ENCODE measurements at places on chromosomes 12 and 14.
A peak's percentile ranks its signal among the peaks of the same experiment; 100 is the strongest.

- DNase-seq: peak; percentile 89
Observed at GRCh38 chr12:132828706-132829534, at the start of gene GOLGA3. TSS of gene GOLGA3 (minus strand) at chr12:132828869. CDS start at chr12:132822128, 6,741 bp downstream.

- DNase-seq: no peak
Observed at GRCh38 chr12:68794653-68795251, 13.2 kb upstream of the MDM2 start.

DNA sequence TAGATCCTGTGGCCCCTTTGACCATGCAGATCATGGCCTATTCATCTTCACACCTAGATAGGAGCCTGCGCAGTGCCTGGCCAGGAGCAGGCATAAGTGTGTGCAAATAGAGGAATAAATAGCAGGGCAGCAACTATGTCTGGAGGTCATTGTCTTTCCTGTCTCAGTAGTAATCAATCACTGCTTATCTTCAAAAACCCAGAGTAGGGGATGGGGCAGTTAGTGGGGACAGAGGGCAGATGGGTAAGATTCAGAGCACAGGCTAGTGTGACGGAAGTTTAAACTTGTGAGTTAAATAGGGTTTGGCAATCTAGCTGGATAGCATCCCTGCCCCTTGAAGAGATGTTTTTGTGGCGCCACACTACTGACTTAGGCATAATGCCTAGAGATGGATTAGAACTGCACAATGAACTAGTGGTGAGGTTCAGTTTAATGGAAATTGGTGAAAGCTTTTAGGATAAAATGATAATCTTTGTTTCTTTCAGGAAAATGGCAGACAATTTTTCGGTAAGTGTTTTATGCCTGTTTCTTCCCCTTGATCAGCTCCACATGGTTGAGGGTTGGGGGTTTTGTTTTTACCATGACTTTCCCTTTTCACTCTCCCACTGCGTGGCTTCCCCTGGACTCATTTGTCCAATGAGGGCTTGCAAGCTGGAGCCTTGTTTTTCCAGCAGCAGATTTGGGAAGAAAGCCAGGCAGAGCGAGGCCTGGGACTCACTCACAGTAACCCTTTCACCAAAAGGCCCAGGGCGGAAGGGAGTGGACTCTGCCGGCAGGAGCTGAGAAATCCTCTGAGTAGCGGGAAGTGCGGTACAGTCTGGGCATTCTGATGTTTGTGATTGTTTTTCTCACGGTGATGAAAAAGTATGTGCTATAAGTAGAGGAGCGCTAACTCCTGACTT is 8.1 kb downstream of the LGALS3 start:
- DNase-seq: no peak

DNA sequence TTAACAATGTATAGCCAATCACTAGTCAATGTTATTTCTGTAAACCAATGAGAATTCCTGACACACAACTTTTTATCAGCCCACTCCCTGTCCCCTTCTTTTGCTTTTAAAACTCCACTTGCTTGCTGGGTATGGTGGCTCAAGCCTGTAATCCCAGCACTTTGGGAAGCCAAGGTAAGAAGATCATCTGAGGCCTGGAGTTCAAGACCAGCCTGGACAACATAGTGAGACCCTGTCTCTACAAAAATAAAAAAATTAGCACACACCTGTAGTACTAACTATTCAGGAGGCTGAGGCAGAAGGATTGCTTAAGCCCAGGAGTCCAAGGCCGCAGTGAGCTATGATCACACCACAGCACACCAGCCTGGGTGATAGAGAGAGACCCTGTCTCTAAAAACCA is 87.8 kb downstream of the PAPLN start:
- no peak for DNase-seq

- no peak for DNase-seq
Observed at GRCh38 chr14:99525699-99526080, 44.5 kb downstream of the CCNK start.

GRCh38 chr12:26269562-26270284 is 74.3 kb downstream of the SSPN start:
- DNase-seq: no peak

GRCh38 chr14:82328442-82328841 is 794.8 kb upstream of the SEL1L start:
- DNase-seq: no peak

GRCh38 chr12:25684070-25684469 is 131.0 kb upstream of the LMNTD1 start:
- no peak for DNase-seq

- no peak for DNase-seq
Observed at GRCh38 chr14:99035268-99035667, 236.7 kb downstream of the BCL11B start.

- no peak for DNase-seq
Observed at GRCh38 chr12:28027947-28028724, 55.6 kb upstream of the PTHLH start.

- no peak for DNase-seq
Observed at GRCh38 chr14:98984027-98984718, 287.8 kb downstream of the BCL11B start.

DNA sequence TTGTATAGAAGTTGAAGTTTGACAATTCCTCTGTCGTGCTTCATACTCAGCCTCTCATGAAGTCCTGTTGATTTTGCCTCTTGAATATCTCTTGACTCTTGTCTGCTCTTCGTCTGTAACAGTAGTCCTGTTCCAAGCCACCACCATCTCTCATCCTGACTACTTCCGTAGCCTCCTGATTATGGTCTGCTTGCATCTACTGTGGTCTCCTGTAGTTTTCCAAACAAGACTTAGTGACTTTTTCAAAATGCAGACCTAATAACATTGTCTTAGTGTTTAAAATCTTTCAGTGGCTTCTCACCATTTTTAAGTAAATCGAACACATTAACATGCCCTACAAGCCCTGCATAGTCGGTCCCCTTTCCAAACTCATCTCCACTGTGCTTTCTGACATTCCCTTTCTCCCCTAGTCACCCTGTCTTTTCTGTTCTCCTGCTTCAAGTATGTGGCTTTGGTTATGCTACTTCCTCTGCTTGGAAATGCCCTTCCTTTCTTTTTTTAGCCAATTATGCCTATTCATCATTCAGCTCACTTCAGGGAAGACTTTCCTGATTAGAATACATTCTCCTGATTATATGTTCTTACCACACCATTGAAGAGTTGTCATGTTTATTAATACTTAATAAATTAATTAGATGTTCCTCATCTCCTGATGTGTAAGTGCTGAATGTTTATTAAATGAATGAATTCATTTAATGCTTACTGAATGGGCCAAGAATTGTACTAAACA is 2.0 kb downstream of the SCYL2 start:
- no peak for DNase-seq

DNA sequence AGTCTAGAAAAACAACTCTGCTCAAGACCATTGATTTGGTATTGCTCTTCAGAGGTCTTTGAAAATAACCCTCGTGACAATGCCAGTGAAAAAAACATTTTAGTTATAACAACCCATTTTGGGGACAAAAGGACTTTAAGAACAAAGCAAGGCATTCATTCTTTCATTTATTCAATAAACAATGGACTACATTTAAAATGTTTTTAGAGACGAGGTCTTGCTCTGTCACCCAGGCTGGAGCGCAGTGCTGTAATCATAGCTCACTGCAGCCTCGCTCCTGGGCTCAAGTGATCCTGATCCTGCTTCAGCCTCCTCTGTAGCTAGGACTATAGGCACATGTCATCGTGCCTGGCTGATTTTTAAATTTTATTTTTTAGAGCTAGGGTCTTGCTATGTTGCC is 7.7 kb upstream of the KICS2 start:
- no peak for DNase-seq

DNA sequence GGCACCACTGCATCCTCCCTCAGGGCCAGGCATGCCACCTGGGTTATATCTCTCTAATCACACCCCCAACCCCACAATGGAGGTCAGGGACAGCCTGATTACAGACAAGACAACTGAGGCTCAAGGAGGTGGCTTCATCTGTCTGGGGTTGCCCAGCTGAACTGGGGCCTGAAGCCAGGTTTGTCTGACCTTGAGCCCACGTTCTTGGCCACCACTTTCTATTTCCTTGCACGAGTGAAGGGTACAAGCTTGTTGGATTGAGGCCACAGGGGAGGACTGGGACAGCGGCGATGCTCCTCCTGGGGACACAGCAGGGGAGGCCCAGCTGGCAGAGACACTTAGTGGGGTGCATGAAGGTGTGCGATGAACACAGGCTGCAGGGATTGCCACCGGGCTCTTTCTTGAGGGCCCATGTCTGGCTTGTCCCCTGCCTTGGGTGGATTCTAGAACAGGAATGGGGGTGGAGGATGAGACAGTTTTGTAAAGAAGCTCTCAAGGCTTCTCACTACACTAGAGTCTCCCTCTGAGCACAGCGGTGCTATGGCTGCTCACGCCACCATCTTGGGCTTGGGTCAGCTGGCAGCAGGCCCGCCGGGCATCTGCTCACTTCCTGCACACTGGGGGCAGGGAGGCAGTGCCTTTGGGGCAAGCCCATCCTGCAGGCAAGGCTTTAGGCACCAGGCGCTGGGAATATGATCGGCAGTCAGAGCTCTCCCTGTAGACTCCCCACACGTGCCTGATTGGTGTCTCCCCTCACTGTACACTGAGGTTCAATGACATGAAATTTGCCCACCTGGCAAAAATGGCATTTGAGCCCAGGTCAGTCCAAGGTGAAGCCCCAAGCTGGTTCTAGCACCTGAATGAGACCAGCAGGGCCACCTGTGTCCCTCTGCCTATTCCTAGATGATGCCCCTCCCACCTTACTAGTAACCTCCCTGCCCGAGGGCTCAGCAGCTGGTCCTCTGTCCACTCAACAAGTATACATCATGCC is 16.0 kb downstream of the RITA1 start:
- DNase-seq: no peak

DNA sequence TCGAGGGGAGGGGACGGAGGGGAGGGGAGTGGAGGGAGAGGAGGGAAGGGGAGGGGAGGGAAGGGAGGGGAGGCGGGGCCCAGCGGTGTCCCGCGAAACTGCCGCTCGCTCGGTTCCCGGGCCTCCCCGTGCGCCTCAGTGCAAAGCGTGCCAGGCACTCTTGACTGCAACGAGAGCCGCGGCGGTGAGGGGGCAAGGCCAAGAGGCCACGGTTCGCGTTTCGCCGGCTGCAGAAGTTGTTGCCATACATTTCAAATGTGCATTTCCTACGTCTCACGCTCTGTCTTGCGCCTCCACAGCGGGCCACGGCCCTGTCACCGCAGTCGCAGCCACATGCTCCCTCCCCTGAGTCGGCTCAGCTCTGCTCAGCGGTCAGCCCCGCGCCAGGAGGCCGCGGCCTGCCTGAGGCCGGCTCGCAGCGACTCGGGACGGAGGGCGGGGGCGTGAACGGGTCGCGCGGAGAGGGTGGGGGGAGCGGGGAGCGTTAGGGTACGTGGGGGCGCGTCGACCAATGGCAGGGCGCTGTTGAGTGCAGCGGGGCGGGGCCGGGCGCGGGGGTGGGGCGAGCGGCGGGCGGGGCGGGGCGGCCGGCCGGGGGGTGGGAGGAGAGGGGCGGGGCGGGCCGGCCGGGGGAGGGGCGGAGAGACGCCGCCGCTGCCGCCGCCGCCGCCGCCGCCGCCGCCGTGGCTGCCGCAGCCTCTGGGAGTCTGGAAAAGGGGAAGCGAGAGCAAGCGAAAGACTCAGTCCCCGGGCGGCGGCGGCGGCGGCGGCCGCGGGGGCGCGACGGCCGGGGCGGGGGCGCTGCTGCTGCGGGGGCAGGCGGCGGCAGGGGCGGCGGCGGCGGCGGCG is at the start of gene PPP2R5C:
Gene PPP2R5C, plus strand, starts transcription at position 678 of the 849 bp plus-strand sequence. CDS start 185 bp downstream, outside the sequence.
- DNase-seq: peak; percentile 91

GRCh38 chr14:36516719-36517241 is 3.3 kb downstream of the NKX2-1 start:
- DNase-seq: no peak

DNA sequence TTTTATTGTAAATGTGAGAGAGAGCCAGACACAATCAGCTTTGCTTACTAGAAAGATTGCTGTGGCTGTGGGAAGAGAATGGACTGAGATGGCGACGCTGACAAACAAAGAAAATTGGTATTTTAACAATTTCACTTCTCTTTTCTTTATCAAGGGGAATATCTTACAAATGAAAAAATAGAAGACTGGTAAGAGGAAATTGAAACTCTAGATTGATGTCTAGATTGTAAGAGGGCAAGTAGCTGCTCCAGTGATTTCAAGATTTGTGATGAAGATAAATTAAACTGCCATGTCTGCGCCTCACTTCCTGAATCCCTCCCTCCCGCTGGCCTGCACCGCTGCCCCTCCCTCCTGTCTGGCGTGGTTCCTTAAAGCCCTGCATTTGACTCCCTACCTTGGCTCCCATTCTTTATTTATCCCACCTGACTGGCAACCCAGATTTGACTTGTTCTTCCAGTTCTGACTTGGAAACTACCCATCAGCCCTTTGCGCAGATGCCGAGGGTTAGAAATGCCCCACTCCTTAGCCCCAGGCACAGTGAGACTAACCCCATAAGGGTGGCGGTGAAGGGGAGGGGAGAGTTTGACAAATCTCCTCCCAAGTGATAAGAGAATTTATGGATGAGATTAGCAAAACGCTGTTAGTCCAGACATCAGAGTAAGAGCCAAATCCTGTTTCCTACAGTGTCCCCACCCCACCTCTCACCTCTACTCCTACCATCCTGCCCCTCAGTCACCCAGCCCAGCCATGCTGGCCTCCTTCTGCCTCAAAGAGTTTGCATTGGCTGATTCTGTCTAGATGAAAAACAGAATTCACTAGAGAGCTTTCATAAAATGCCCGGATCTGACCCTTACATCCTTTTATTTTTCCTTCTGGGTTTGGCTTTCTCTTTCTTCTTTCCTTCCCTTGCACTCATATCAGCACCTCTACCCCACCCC is 125.3 kb upstream of the ATF7IP start:
- DNase-seq: peak; percentile 45

DNA sequence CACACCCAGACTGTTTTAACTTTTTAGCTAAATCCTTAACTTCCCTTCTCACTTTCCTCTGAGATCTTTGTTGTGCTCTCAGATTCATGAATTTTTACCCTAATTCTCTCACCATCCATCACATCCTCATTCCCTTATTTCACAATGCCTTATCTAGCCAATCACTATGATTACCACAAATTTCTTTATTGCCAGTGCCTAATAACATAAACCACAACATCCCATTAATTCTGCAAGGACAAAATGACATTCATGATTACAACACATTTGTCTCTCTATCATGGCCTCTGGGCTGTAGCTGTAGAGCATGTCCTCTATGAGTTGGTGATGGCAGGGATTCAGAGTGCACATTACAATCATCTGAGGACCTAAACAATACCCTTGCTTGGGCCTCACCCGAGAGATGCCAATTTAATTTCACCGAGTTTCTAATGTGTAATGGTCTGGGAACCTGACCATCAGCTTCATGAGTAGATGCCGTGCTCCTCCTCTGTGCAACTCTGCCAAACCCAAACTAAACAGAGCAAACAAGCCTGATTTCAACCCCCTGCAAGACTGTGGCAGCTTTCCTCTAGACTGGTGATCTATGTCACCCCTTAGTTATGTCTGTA is 99.3 kb downstream of the SPTSSA start:
- DNase-seq: no peak

DNA sequence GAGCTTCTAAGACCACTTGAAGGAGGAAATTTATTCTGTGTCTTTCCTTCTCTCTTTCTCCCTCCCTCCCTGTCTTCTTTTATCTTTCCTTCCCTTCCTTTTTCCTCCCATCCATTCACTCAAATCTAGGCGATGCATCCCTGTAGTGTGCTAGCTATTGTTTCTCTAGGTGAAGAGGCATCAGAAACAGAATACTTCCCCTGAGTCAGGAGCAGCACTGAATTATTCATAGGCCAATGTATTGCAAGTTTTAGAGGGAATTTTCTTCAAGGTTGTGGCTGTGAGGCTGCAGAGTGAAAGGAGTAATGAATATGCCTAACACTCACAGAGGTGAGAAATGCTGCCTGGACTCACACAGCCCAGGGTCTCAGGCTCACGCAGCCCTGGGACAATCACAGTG is 23.2 kb downstream of the CCDC177 start:
- DNase-seq: no peak

GRCh38 chr14:71815110-71815509 is 117.1 kb upstream of the RGS6 start:
- no peak for DNase-seq
